ENCODE measurements at places on chromosomes 16 and 17. TPM values are rescaled to one million over a fixed set of nuclear protein-coding genes. Genes with fewer than 3 reads are reported as not detected.
A peak's percentile ranks its signal among the peaks of the same experiment; 100 is the strongest.

Gene CDK3
- total RNA-seq: 1.8 TPM

Gene CLEC19A
- total RNA-seq: not detected

Gene HIGD1B
- total RNA-seq: 5.6 TPM

- no peak overlapping the region for H3K4me3 ChIP-seq
- no peaks in the 10 kb centered on the region for H3K4me1 ChIP-seq
- no peaks in the 10 kb centered on the region for H3K36me3 ChIP-seq
Measured at GRCh38 chr16:85998868-85999729, 100.1 kb downstream of the IRF8 start.

GRCh38 chr17:50165867-50166517 is at the start of gene SGCA:
Gene SGCA, plus strand, starts transcription at chr17:50166005. Its CDS starts 36 bp downstream, at chr17:50166041.
- peak within 1 kb of the TSS; percentile 98 for H3K27ac ChIP-seq
- H3K4me1 ChIP-seq: peaks cover 73% of the 10 kb centered on the region
- peak; percentile 81 for DNase-seq
- no peaks in the 10 kb centered on the region for H3K27me3 ChIP-seq
- peaks cover 14% of the 10 kb centered on the region for H3K36me3 ChIP-seq

All from gastrocnemius medialis (tissue), 4 donors.